ENCODE measurements at places on chromosomes 13 and 19. TPM values are rescaled to one million over a fixed set of nuclear protein-coding genes. Genes with fewer than 3 reads are reported as not detected.

The MBD3L2 gene
- total RNA-seq = not detected

DNA sequence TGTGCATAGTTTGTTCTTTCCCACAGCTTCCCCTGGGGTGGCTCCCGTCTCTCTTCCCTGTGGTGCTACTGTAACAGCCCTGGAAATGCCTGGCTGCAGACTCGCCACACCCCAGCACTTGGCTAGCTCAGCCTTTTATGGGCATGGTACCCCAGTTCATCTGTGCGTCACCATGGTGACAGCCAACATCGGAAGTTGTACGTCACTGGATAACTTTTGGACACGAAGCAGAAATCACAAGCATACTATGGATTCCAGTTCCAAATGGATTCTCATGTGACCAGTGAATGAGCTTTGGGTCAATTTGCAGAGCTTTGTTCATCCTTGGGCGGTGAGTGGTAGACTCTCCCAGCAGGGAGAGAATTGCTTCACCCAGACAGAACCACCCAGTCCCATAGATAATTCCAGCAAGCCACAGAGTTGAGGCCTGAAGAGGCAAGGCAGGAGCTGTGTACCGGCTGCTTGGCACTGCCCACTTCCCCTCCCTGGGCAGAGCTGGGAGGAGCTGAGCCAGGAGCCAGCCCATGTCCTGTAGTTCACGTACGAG, 54.4 kb downstream of the COL4A2 start:
- no peak overlapping the region for H3K4me3 ChIP-seq
- H3K27ac ChIP-seq = no peak overlapping the region
- H3K36me3 ChIP-seq = no peaks in the 10 kb centered on the region
- no peak for DNase-seq

GRCh38 chr19:56341948-56342347, 27.3 kb upstream of the ZSCAN5A start:
- no peak overlapping the region for H3K27ac ChIP-seq
- DNase-seq = no peak
- H3K4me1 ChIP-seq = no peaks in the 10 kb centered on the region
- H3K27me3 ChIP-seq = peaks cover 20% of the 10 kb centered on the region
- no peaks in the 10 kb centered on the region for H3K36me3 ChIP-seq

DNA sequence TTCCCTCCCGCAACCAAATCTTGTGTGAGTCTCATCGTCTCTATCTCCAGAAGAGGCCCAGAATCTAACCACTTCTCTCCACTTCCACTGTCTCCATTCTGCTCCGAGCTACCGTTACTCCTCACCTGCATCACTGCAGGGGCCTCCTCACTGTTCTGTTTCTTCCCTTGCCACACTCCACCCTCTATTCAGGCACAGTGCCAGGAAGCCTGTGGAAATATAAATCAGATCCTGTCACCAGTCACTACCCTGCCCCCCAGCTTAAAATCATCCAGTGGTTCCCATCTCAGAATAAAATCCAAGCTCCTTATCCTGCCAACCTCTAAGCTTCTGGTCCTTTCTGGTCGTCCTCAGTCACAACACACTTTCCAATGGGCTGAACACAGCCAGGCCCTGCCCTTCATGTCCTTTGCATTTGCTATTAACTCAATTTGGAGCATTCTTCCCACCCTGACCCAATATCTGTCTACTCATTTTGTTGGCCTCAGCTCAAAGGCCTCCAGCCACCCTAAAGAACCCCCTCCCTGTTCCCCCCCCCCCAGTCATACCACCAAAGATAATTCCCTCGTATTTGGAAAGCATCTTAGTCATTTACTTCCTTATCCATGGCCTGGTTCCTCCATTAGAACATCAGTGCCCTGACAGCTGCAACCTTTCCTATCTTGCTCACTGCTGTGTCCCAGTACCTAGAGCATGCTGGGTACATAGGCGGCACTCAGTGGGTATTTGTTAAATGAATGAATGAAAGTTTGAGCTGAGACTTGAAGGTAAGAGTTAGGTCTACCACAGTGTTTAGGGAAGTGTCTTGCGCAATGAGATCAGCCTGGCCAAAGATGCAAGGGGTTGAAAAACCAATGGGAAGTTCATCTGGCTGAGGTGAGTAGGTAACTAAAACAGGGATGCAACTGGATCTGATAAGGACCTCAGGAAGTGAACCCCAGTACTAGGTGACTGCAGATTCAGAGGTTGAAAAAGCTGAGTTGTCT, 24.4 kb downstream of the ZNF175 start:
- no peak for DNase-seq
- no peak overlapping the region for H3K27ac ChIP-seq
- peaks cover 3% of the 10 kb centered on the region for H3K36me3 ChIP-seq

DNA sequence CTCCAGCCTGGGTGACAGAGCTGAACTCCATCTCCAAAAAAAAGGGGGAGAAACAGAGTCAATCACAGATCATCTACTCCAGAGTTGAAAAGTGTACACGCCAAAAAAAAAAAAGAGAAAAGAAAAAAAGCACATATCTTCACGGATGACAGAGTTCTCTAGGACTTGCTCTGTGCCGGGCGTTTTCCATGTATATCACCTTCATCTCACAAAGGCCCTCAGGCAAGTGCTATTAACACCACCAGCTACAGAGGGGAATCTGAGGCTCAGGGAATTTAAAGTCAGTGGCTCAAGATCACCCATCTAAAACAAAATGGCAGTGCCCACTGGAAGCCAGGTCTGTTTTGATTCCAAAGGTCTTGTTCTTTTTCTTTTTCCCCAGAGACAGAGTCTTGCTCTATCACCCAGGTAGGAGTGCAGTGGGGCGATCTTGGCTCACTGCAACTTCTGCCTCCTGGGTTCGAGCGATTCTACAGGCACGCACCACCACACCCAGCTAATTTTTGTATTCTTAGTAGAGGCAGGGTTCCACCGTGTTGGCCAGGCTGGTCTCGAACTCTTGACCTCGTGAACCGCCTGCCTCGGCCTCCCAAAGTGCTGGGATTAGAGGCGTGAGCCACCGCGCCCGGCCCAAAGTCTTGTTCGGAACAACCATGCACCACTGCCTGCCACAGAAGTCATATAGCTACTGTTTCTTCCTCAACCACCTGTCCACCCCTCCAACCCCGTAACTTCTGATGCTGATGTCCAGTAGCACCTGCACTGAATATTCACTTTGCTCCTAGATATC, 42.2 kb downstream of the SAE1 start:
- H3K4me3 ChIP-seq = no peak overlapping the region
- no peaks in the 10 kb centered on the region for H3K27me3 ChIP-seq

Measured in T-helper 17 cell (primary cell).